ENCODE measurements at places on chromosomes 4 and X.

DNA sequence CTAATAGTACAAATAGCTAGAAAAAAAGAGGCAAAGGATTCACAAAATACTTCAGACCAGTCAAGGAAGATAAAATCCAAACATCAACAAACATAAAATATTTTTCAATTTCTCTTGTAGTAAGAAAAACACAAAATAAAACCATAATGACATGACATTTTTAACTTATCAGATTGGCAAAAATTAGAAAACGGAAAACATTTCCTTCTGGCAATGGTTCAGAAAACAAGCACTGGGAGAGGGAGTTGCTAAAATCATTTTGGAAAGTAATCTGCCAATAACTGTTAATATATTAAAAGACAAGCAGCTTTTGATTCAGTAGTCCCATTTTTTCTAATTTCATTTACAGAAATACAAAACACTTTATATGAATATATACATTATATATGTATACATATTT lies 26.1 kb downstream of the TKTL2 start:
- DNase-seq = no peak

DNA sequence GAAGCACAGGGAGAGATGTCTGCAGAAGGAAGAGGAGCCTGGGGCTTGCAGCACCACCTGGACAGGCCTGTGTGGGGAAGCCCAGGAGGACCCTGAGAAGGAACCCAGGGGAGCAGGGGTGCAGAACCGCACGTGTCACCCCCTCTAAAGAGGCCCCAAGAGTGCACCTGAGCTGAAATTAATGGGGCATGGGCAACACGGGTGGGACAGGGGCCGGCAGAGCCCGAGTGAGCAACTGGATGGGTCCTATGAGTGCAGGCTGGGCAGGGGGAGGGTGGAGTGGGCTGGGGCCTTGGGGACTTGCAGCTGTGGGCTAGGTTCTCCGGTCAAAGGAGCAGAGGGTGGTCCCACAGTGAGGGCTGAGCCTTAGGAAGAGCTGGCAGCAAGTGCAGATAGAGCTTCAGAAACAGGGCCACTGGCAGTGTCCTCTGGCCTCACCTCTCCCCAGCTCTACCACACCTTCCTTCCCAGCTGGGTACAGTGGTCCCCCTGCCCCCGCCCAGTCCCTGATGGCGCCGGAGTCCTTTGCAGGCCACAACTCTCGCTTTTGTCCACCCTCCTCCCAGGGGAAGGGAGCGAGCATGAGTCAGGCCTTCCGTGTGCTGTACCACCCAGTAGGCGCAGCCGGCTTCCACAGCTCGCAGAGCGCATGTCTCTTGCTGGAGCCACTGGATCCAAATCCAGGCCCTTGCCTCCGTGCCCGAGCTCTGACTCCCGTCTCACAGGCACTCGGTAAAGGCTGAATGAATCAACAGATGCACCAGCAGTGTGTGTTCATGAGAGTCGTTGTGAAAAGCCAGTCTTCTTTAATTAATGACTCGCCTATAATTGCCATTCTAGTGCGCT lies 131.6 kb downstream of the HMX1 start:
- DNase-seq = no peak

GRCh38 chrX:23887451-23887850 lies 20.3 kb downstream of the APOO start:
- no peak for DNase-seq

- no peak for DNase-seq
Observed at GRCh38 chr4:3783693-3784306, 17.6 kb downstream of the ADRA2C start.

- DNase-seq = no peak
Observed at GRCh38 chr4:151227731-151228130, 49.2 kb upstream of the PRSS48 start.

DNA sequence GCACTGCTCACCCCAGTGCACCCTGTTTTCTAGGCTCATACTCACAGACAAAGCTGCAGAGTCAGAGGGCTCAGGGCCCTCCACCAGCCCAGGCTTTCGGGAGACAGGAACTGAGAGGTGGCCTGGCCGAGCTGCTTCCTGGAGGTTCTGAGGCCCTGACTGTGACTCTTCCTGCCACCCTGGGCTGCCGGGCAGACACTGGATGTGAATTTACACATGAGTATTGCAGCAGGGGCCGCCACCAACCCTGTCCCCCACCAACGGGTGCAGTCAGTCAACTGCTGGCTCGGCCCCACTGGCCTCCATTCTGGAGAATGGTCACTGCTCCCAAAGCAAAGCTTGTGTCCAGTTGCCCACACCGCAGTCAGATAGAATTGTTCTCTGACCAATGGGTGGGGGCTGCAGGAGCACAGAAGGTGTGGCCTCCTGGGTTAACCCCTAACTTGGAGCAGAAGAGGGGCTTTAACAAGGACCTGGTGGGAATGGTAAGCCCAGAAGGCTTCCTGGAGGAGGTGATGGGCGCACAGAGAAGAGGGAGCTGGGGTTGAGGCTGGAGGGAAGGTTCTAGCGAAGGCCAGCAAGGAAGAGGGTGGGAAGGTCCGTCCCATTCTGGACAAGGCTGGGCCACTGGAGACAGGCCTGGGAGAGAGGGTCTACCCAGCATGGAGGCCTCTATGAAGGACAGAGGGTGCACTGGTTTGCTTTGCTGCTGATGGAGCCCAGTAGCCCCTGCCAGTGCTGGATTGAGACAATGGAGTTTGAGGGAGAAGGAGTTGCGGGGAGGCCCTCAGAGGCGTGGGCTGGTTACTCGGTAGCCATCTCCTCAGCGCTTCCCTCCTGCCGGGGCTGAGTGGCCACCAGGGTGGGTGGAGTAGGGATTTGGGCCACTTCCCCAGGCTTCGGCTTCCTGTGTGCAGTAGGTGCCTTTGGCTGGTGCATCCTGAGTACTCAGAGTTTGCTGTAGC lies 135.3 kb downstream of the CPZ start:
- DNase-seq = no peak

DNA sequence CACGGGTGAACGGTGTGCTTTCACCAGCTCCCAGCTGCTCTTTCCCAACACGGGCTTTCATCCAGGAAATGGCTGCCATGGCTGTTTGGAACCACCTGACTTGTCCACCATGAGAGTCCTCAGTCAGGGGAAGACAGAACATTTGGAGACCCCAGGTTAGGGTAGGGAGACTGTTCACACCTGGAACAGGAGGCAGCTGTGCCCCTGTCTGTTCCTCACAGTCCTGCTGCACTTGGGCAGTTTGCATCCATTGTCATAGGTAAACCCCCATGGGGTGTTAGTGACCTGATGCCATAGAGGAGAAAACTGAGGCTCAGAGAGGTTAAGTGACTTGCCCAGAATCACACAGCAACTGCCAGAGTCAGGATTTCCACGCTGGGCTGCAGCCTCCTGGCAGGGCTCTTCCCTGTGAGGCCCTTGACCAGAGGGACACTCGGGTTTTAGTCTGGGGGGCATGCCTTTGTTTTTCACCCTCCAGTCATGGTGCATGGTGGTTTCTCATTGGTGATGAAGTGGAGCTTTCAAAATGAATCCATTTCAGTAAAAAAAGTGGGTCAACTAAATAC lies 54.5 kb downstream of the TRMT44 start:
- no peak for DNase-seq

DNA sequence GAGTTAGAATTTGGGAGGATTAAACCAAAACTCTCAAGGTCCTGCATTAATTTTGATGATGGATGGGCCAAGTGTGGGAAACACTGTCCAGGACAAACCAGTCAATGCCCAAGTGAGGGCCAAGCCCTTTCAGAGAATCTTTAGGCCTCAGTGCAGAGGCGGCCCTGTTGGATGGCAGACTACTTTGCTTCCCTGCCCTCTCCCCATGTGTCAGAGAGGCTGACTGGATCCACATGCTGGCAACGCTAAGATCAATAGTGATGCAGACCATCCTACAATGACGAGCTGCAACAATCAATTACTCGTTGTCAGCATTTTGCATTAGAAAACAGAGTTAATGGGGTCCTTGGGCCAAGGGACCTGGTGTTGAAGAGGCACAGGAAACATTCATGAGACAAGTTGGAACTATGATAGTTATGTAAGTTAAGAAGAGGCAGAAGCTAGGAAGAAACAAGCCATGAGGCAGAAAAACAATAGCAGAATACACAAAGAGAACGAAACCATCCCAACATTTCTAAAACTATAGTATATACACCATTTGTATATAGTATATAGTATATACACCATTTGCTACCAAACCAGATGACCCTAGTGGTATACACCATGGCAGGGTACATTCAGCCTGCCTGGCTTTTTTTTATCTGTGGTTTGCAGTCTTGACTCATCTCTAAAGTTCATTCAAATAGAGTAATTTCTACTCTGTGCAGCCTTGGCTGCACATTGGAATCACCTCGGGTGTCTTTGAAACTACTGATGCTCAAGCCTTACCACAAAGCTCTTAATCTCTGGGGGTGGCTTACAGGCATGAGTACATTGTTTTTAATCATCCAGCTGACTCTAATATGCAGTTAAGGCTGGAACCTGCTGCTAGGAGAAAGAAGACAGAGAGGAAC lies 147.7 kb upstream of the GYPA start:
- no peak for DNase-seq

GRCh38 chr4:156949373-156949814 lies 22.2 kb downstream of the PDGFC start:
- no peak for DNase-seq

DNA sequence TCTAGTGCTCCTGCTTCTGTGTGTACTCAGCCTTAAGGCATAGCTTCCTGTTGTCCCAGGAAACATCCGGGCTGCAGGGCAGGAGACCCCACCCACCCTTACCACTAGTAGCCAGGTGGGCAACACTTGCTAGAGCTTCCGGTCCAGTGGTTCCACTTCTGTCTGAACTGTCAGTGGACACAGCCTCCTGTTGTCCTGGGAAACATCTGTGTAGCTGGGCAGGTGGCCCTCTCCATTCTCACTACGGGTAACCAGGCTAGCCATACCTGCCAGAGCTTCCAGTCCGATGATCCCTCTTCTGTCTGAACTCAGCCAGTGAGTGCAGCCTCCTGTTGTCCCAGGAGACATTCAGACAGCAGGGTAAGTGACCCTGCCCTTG lies 372.2 kb downstream of the INPP4B start:
- DNase-seq = no peak

GRCh38 chr4:53592122-53592521 lies 836 bp upstream of the LNX1 start:
- no peak for DNase-seq

DNA sequence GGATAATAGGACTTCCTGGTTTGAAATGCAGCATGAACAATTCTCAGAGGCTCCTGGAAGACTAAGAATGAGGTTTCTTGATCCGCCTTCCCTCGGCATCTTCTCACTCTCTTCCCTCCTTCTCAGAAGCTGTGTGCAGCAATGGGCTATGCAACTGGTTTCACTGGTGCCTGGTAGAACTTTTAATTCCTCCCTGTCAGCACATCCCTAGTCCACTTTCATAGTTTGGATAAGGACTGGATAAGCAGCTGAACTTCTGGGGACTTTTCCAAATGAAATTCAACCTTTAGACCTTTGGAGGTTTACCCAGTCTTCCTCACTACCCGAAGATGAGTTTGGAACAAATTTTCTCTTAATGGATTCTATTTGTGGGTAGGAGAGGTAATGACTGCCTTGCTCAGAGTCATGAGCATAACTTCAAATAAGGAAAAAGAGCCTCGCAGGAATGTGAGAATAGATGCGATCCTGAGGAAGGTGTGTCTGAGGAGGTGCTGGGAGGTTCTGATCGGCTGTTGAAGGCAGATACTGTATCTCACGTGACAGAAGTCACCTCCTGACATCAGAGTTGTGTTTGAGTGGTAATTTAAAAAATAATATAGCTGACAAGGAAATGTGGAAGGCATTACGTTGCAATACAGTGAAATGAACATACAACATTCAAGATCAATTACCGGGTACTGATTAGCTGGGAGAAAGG lies 56.0 kb upstream of the HAND2 start:
- no peak for DNase-seq

- no peak for DNase-seq
Observed at GRCh38 chr4:186886759-186887158, 163.1 kb upstream of the FAT1 start.

DNA sequence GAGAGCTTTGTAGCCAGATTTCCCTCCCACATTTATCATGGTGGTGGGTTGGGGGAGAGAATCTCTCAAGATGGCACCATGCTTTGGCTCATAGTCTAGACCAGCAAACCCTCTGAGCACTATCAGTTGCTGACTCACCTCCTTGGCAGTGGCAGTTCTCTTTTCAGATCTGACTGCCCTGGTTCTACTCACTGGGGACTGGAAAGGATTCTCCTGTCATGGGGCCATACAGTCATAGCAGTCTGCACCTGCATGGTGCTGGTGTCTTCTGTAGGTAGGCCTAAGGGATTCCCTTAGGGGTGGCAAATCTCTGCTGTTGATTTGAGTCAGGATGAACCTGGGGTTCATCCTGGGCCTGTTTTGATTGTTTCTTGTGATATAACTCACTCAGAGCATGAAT lies 2.6 kb downstream of the TEX13B start:
- no peak for DNase-seq

DNA sequence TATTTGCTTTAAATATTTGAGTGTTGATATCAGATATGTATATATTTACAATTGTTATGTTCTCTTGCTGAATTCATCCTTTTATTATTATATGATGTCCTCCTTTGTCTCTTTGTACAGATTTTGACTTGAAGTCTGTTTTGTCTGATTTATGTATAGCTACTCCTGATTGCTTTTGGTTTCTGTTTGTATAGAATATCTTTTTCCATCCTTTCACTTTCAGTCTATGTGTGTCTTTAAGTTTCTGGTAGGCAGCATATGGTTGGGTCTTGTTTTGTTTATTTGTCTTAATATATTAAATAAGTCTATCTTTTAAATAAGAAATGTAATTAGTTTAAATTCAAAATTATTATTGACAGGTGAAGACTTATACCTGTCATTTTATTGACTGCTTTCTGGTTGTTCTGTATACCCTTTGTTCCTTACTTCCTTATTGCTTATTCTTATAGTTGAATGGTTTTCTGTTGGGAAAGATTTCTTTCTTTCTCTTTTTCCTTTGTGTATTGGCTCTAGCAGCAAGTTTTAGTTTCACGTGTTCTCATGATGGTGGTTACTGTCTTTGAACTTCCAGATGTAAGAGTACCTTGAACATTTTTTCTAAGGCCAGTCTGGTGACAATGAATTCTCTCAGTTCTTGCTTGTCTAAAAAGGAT lies 31.1 kb downstream of the RAB28 start:
- DNase-seq = no peak

DNA sequence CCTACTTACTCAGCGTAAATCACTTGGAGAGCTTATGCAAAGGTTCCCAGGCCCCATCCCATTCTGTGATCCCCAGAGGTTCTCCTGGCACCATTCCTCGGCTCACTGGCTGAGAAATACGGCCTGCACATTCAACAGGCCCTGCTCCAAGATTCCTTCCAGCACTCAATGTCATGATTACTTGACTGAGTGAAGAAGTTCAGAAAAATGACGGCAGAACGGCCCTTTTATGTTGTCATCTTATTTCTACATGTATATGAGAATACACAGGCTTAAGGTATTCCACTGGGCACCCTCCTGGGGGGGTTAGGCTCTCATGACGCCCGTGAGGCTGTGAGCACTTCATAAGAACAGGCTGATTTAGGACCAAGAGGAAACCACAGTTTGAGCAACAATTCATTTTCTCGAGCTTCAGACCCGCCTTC lies 190.6 kb downstream of the NSUN7 start:
- DNase-seq = no peak

DNA sequence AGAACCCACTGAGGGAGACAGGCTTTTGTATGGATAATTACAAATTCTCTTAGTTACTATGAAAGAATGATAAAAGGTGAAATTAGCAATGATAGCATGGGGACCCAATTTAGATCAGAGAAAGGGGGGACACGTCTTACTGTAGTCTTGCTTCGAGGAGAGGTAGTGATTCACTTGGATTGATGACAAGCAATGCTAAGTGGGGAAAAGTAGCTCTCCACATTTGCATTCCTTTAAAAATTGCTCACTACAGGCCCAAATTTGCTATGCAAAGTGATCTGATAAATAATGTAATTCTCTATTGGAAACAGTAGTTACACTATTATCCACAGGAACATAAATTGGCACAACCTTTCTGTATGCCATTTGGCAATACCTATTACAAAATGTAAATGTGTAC lies 42.5 kb upstream of the MAP3K15 start:
- DNase-seq = no peak

All from stimulated activated CD4-positive, alpha-beta T cell treated with anti-CD3 and anti-CD28 coated beads, Interleukin-2, amount 100 ng/mL, for 48 hours (primary cell).